ENCODE measurements at places on chromosomes 16 and 17.

DNA sequence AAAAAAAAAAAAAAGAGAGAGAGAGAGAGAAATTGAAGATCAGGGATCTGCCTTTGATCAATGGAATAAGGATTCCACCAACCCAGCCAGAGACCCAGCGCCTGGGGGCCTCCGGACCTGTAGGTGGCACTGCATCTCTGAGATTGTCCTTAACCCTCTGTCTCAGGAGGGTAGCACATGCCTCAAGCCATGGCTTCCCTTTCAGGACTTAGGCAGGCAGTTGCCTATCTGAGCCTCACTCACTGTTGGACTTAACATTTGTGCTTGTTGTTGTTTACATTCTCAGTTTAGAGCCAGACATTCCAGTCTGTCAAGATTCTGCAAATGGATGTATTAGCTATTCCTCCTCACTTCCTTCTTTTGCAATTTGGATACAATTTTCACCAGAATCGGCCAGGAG is 5.1 kb upstream of the SCNN1B start:
- H3K27ac ChIP-seq = no peak overlapping the region
- no peaks in the 10 kb centered on the region for H3K27me3 ChIP-seq
- peaks cover 6% of the 10 kb centered on the region for H3K4me1 ChIP-seq
- no peaks in the 10 kb centered on the region for H3K36me3 ChIP-seq
- DNase-seq = no peak
- no peak overlapping the region for H3K4me3 ChIP-seq

- H3K4me1 ChIP-seq = peaks cover 78% of the 10 kb centered on the region
- DNase-seq = no peak
- H3K4me3 ChIP-seq = no peak overlapping the region
- no peaks in the 10 kb centered on the region for H3K27me3 ChIP-seq
- no peaks in the 10 kb centered on the region for H3K36me3 ChIP-seq
These were observed 25.7 kb downstream of the ARHGAP17 start for GRCh38 chr16:24989494-24989893.

DNA sequence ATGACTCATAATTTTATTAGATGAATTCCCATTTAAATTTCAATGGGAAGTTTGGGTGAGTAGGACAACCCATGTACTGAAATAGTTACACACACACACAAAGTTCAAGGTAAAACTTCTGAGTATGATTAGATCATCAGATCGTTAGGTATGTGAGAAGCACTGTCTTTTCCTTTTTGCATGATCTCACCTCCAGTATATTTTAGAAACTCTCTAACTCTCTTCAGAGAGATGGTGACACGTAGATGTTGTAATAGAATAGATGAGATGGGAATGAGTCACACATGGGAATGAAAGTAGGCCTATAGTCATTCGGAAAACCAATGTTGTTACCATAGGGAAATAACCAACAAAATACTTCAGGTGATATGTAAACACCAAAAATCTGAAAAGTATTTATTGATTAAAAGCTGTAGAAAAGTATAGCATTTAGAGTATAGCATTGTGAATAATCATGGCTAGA is 22.2 kb downstream of the KRT23 start:
- H3K27me3 ChIP-seq = no peaks in the 10 kb centered on the region
- no peak for DNase-seq
- peaks cover 40% of the 10 kb centered on the region for H3K4me1 ChIP-seq
- peak overlapping the region; percentile 12 for H3K27ac ChIP-seq
- H3K4me3 ChIP-seq = no peak overlapping the region

GRCh38 chr17:9845306-9845705 is 19.6 kb downstream of the GLP2R start:
- peaks cover 26% of the 10 kb centered on the region for H3K4me1 ChIP-seq
- DNase-seq = no peak
- no peak overlapping the region for H3K4me3 ChIP-seq

GRCh38 chr17:28646039-28646754 is 1.2 kb upstream of the BLTP2 start:
- no peaks in the 10 kb centered on the region for H3K27me3 ChIP-seq
- H3K36me3 ChIP-seq = peaks cover 29% of the 10 kb centered on the region
- H3K4me1 ChIP-seq = peaks cover 41% of the 10 kb centered on the region
- H3K4me3 ChIP-seq = no peak overlapping the region
- DNase-seq = no peak

- no peak for DNase-seq
- no peak overlapping the region for H3K27ac ChIP-seq
- no peak overlapping the region for H3K4me3 ChIP-seq
- peaks cover 26% of the 10 kb centered on the region for H3K4me1 ChIP-seq
These were observed 4.7 kb upstream of the DLX4 start for GRCh38 chr17:49964303-49964768.

All from vagina (tissue), 2 donors.